ENCODE measurements at places on chromosomes 11 and 22. TPM values are rescaled to one million over a fixed set of nuclear protein-coding genes. Genes with fewer than 3 reads are reported as not detected.

- DNase-seq, result peak; percentile 98
- H3K27me3 ChIP-seq, result no peaks in the 10 kb centered on the region
- H3K4me1 ChIP-seq, result peaks cover 35% of the 10 kb centered on the region
- H3K36me3 ChIP-seq, result no peaks in the 10 kb centered on the region
Measured at GRCh38 chr11:65497141-65498041, 1.5 kb upstream of the MALAT1 start.

C1QTNF5 gene
- total RNA-seq, result not detected

DNA sequence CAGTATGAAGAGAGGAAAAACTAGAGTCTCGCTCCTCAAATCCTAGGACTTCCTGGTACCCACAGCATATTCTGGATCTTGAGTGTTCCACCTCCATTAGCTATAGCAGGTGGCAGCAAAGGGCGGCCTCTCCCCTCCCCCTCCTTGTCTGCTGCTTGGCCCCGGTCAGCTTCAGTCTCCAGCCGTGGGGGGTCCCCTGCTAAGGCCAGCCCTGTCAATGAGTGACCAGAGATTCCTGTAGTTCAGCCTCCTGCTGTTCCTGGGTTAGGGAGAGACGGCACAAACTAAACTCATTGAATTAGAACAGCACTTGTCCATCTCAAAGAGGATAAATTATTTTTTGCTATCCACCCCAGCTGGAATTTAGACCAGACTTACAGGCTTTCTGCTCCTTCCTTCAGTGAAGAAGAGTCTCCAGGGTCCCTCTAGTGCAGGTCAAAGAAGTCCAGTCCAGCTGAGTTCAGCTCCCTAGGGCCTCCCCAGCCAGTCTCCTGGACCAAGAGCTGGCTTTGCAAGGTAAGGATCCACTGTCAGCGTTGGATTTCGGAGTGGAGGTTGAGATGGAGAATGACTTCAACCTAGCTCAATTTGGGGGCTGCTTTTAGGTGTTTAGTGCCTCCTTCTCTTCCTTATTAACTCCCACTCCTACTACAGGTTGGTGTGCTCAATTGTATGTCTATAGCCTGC, 1.1 kb upstream of the PHLDB1 start:
- H3K4me3 ChIP-seq, result no peak overlapping the region
- peaks cover 15% of the 10 kb centered on the region for H3K36me3 ChIP-seq
- H3K27me3 ChIP-seq, result peaks cover 23% of the 10 kb centered on the region
- no peak overlapping the region for H3K27ac ChIP-seq
- peaks cover 25% of the 10 kb centered on the region for H3K4me1 ChIP-seq

- no peak overlapping the region for H3K4me3 ChIP-seq
- peaks cover 48% of the 10 kb centered on the region for H3K36me3 ChIP-seq
- DNase-seq, result no peak
- no peak overlapping the region for H3K27ac ChIP-seq
Measured at GRCh38 chr11:70328556-70328955, 58.1 kb downstream of the PPFIA1 start.

GRCh38 chr11:42913731-42914130, 398.1 kb upstream of the API5 start:
- no peaks in the 10 kb centered on the region for H3K4me1 ChIP-seq
- no peak for DNase-seq
- H3K27me3 ChIP-seq, result no peaks in the 10 kb centered on the region
- H3K4me3 ChIP-seq, result no peak overlapping the region
- H3K27ac ChIP-seq, result no peak overlapping the region

DNAJB7 gene
- total RNA-seq, result not detected

GRCh38 chr11:119085437-119085847, 761 bp downstream of the HMBS start:
- H3K27ac ChIP-seq, result peak overlapping the region; percentile 97
- peak overlapping the region; percentile 98 for H3K4me3 ChIP-seq
- peaks cover 34% of the 10 kb centered on the region for H3K4me1 ChIP-seq
- no peak for DNase-seq

MARK2 gene
- 62.1 TPM for total RNA-seq

- H3K27me3 ChIP-seq, result no peaks in the 10 kb centered on the region
- H3K4me3 ChIP-seq, result no peak overlapping the region
- H3K4me1 ChIP-seq, result no peaks in the 10 kb centered on the region
- no peak overlapping the region for H3K27ac ChIP-seq
- no peak for DNase-seq
Measured at GRCh38 chr11:127640561-127641451, 640.2 kb upstream of the KIRREL3 start.

All from activated CD8-positive, alpha-beta T cell treated with anti-CD3 and anti-CD28 coated beads, Interleukin-2, amount 10 ng/mL, durations not matched to agents 7 days and 5 days (primary cell).